ENCODE measurements at places on chromosomes 13 and 19.
A peak's percentile ranks its signal among the peaks of the same experiment; 100 is the strongest.

GRCh38 chr13:21481359-21481758 is 22.3 kb upstream of the ZDHHC20 start:
- DNase-seq, result no peak

DNA sequence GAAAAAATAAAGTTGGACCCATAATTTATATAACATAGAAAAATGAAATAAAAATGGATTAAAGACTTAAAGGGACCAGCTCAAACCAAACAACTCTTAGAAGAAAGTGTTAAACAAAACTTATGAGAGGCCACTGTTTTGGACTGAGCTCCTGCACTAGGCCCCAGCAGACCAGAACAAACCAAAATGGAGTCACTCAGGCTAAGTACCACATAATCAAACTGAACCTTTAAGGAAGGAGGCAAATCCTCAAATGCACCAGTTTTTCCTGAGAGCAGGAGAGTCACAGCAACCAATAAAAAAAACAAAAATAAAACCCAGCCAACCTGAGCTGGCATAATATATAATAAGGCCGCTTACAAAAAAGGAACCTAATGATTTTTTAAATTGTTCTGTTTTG is 10.3 kb upstream of the OR10H1 start:
- no peak for DNase-seq

DNA sequence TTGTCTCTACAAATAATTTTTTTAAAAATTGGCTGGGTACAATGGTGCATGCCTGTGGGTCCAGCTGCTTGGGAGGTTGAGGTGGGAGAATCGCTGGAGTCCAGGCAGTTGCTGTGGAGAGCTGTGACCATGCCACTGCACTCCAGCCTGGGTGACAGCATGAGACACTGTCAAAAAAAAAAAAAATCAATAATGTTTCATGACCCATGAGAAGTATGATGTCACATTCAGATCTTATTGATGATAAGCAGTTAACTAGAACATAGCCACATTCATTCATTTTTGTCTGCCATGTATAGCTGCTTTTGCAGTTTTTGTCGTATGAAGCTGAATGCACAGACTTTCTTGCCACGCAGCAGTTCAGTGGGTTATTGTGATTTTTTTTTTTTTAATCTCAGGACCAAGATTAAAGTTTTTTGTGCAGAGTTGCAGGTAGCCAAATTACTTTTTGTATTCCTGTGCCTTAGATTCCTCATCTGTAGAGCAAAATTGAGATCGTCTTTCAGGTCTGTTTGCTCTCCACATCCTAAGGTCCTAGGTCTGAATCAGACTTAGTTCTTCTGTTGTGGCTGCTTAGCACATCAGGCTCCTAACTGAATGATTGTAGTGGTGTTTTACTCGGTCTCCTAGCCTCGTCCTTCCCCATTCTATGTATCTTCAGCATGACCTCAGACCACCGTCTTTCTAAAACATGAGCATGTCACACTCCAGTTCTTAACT is 145.2 kb downstream of the GGACT start:
- DNase-seq, result no peak

DNA sequence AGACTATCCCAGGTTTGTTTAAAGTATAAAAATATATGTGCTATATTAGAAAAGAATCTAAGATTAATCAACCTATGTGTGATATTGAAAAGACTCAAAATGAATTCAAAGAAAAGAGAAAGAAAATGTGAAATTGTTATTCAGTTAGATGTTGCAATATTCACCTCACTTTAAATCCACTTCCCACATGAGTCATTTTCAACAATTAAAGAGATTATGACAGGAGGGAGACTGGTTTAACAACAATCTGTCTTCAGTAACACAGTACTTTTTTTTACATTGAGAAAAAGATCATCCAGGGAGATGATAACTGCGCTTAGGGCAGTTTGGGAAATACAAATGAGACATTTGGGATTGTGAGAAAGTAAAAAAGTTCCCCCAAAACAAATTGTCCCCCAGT is 1246.2 kb downstream of the SLITRK1 start:
- DNase-seq, result no peak

- no peak for DNase-seq
These were observed 1142.8 kb downstream of the PCDH9 start for GRCh38 chr13:66087269-66087710.

DNA sequence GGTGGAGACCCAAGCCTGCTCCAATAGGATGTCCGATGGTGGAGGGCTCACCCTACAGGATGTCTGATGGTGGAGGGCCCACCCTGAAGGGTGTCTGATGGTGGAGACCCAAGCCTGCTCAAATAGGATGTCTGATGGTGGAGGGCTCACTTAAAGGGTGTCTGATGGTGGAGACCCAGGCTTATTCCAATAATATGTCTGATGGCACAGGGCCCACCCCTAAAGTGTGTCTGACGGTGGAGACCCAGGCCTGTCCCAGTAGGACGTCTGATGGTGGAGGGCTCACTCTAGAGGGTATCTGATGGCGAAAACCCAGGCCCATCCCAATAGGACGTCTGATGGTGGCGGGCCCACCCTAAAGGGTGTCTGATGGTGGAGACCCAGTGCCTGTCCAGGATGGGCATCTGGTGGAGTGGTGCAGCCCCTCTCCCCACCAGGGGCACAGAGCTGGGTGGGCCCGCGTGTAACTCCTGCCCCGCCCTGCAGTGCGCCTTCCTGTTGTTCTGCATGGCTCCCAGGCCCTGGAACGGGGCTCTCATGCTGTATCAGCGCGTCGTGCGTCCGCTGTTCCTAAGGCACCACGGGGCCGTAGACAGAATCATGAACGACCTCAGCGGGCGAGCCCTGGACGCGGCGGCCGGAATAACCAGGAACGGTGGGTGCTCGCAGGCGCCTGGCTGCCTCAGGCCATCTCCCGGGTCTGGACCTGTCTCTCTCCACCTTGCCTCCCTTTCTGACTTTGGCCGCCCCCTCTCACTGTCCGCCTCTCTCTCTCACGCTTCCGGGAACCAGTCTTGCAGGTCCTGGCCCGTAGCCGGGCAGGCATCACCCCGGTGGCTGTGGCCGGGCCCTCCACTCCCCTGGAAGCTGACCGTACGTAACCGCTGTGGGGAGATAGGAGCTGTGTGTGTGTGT is 5.1 kb downstream of the REEP6 start:
- DNase-seq, result no peak

GRCh38 chr19:54630782-54631181 is 498 bp downstream of the LILRB1 start:
- DNase-seq, result no peak

GRCh38 chr13:79492918-79493594 is 12.1 kb downstream of the NDFIP2 start:
- no peak for DNase-seq

- DNase-seq, result no peak
These were observed 60.8 kb upstream of the IPO5 start for GRCh38 chr13:97892717-97893116.

GRCh38 chr13:107374038-107374437 is 806.1 kb upstream of the ARGLU1 start:
- no peak for DNase-seq

- DNase-seq, result peak; percentile 15
These were observed 55.0 kb upstream of the EEF1AKMT1 start for GRCh38 chr13:20828539-20829364.

DNA sequence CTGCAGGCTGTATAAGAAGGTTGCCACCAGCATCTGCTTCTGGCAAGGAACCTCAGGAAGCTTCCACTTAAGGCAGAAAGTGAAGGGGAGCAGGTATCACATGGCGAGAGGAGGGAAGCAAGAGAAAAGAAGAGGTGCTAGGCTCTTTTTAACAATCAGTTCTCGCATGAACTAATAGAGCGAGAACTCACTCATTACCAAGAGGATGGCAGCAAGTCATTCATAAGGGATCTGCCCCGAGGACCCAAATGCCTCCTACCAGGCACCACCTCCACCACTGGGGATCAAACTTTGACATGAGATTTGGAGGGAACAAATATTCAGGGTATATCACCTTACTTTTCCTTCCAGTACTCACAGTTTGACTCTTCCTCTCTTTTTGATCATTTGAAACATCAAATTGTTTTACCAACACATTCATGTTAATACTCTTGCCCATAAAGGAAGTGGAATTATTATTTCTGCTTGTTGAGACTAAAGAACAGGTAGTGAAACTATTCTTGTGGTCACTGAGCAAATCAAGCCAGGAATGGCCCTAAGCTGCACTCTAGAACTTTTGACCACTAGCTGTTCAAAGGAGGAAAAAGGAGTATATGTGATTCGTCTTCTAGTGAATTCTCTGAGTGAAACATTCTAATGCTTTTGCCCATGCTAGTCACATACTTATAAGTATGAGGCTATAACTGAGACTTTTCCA is 45.0 kb downstream of the LACC1 start:
- DNase-seq, result no peak

Measured in NCI-H2107 (cell line).